ENCODE measurements at places on chromosomes 1 and 21. TPM values are rescaled to one million over a fixed set of nuclear protein-coding genes. Genes with fewer than 3 reads are reported as not detected.

- no peak for DNase-seq
These were observed 37.3 kb downstream of the RGS4 start for GRCh38 chr1:163106364-163106987.

- no peak for DNase-seq
These were observed 335.5 kb downstream of the COL11A1 start for GRCh38 chr1:102772831-102773230.

Gene GCSAML
- total RNA-seq = not detected

Gene SWT1
- total RNA-seq = 8.3 TPM

DNA sequence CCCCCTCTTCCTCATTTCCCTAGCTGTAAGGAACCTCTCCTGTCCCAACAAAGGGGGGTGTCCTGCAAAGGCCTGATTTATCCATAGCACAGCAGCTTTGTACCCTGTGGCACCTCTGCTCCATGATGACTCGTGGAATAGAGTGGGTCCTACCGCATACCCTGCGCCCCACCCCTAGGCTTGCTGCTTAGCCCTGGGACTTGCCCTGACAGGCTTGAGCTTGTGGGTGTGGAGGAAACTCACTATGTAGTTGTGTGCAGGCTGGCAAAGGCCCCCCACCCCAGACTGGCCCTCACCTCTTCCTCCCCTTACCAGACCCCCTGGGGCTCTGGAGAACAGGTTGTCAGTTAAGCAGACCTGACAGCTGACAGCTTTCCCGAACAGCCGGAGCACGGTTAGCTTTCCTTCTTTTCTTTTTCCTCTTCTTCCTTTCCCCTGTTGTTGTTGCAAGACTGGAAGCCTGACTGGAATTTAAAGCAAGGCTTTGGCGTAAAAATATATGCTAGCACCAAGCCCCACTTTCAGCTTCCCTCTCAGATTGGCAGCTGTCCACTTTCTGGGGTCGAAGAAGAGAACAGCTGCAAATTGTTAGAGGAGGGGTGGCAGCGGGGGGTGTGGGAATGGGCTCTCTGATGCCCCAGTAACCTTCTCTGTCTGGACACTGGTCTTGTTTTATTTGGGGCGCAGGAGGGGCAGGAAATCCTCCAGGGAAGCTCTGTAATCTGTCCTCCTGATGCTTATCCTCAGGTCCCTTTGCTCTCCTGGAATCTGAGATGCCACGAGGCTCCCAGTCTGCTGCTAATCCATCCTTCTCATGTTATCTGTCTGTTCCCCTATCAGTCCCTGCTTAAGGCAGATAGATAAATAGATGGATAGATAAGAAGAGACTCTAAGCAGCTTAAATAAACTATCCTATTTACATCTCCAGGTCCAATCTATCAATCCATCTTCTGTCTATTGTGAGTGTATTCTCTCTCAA, 134.6 kb downstream of the BRINP2 start:
- DNase-seq = no peak

Gene SPRR2B
- total RNA-seq = not detected

Gene HRNR
- total RNA-seq = not detected

DNA sequence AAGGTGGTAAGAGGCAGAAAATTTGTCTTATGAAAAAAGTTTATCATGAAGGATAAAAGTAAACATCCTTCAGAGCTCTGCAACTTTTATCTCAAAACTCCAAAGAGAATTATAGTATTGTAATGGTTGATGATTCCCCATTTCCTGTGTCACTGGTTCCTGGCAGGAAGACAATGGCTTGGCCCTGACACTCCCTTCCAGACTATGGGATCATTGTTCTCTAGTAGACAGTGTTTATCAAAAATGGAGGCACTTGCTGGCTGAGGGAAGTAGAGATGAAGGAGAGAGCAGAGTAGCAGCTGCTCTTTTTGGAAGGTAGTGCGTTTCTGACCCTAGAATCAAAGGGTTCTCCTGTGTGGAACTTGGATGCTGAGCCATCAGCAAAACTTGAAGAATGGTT, 145.9 kb upstream of the ATP1B1 start:
- DNase-seq = no peak

DNA sequence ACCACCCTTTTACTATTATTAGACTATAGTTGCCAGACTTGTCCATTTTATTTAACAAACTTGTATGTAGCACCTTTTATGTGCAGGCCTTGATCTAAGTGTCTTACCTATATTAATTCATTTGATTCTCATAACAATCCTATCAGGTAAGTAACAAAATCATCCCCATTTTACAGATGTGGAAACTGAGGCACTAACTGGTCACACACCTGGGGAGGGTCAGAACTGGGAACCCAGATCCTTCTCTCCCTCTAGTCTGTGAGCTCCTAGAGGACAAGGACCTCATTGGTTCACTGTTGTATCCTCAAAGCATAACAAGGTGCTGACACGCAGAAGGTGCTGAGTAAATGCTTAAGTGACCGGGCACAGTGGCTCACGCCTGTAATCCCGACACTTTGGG, 14.9 kb downstream of the FBXO2 start:
- DNase-seq = no peak

GRCh38 chr21:42478504-42478903, 17.5 kb downstream of the RSPH1 start:
- no peak for DNase-seq

GRCh38 chr1:208644401-208645160, 400.4 kb upstream of the PLXNA2 start:
- DNase-seq = no peak

Gene VANGL1
- 16.7 TPM for total RNA-seq

Gene PBX1
- total RNA-seq = 27.9 TPM

DNA sequence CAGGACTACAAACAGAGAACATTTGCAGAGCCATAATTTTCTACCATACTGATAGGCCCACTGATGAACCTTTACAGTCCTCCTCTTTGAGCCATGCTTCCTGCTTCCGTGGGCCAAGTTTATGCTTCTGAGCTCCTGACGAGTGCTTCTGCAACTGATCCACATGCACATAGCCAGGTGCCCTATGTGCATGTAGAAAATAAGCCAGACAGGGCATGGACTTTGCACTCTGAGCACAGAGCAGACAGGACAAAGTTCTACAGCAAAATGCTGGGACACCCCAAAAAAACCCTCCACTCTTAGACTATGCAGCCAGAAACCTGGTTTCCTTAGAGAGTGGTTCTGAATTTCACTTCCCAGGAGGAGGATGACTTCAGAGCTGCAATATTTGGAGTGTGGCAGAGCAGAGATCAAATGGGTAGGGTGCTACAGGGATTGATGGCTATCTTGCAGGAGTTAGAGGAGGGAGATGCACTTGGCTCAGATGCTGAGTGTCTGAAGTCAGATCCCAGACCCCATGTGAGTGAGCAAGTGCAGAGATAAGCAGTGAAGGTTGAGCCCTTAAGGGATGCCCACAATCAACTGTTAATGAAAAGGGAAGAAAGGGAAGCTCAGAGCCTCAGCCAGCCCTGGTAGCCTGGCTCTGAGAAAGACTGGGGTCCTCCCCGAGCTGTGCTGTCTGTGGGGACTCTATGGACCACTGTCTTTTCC, 230.9 kb downstream of the DUSP10 start:
- no peak for DNase-seq

- DNase-seq = no peak
These were observed 88.6 kb upstream of the ZC3H11B start for GRCh38 chr1:219701476-219701875.

DNA sequence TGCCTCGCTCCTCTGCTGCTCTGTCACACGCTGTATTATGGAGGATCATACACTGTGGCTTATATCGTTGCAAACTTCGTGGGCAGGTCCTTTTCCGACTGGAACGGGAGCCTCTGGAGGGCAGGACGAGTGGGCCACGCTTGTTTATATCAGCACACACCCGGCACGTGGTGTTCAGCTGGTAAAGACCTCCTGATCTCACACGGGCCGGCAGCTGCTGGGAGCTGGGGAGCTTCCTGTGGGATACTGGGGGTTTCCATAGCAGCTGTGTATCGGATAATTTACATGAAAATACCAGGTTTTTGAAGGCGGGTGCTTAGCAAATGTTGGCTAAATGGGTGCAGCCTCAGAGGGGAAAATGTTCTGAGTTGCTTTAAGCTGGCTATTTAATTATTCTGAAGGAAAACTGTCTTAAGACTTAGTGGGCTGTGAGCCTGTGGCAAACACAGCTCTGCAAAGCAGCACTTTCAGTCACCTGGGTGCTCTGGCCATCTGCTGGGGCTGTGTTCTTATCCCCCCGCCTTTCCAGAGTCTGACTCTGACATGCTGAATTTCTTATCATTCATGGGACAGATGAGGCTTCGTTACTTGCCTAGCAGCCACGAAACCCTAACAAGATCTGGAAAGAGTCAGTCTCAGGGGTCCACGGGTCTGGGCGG, 103.6 kb upstream of the GCLM start:
- DNase-seq = no peak

Measured in osteocyte (in vitro differentiated cells).